ENCODE measurements at places on chromosomes 1 and 21.

- no peak for DNase-seq
These were observed 16.4 kb downstream of the CADM3 start for GRCh38 chr1:159187647-159188374.

- no peak for DNase-seq
These were observed 63.6 kb downstream of the GADD45A start for GRCh38 chr1:67748630-67749029.

GRCh38 chr1:37697090-37697489 lies 4.8 kb downstream of the CDCA8 start:
- DNase-seq: no peak

DNA sequence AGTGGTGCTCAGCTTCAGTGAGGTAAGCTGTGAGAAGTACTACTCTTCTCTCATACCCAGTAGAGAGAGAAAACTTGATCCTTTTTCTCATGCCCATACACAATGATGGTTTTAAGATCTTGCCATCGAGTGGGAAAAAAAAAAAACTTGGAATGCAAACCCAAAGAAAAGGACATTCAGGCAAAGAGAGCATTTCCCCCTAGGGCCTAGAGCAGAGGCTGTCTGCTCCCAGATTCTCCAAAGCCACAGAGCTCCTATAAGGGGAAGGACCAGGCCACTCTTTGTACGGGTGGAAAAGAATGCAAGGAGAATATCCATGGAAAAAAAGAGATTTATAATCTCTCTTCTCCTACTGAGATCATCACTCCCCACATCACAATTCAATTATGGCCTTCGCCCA lies 34.9 kb downstream of the MROH9 start:
- no peak for DNase-seq

- no peak for DNase-seq
These were observed 72.6 kb upstream of the IPO9 start for GRCh38 chr1:201756406-201756805.

DNA sequence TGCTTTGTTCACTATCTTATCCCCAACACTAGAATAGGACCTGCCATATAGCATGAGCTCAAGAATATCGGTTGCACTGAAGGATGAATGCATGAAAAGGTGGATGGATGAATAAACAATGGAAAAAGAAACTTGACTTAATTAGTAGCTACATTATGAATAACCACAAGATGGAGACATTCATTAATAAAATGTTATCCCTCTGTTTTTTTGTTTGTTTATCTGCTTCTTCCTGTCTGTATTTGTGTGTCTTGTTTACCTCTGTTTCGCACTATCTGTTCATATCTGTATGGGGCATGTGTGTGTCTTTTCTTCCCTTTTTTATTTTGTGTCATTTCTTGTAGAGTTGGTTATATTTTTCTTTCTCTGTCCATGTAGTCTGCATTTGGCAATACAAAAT lies 1.1 kb upstream of the OR14I1 start:
- DNase-seq: no peak

GRCh38 chr1:179217943-179218507 lies 11.5 kb downstream of the ABL2 start:
- DNase-seq: no peak

DNA sequence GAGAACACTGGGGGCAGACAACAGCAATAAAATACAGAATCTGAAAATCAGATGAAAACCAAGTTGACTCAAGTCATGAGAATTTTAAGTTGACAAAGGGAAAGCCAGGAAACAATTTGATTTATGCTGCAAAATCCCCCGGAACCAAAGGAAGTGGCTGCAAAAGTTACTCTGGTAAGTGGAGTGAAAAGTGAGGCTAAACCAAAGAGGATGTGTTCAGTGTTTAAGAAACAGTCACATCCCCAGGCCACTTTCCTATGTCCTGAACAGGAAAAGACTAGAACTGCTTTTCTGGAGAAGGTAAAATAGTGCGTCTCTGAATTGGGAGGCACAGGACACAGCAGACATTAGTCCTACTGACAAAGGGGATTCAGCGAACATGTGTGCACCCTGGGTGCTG lies 5.9 kb downstream of the TARBP1 start:
- DNase-seq: no peak

DNA sequence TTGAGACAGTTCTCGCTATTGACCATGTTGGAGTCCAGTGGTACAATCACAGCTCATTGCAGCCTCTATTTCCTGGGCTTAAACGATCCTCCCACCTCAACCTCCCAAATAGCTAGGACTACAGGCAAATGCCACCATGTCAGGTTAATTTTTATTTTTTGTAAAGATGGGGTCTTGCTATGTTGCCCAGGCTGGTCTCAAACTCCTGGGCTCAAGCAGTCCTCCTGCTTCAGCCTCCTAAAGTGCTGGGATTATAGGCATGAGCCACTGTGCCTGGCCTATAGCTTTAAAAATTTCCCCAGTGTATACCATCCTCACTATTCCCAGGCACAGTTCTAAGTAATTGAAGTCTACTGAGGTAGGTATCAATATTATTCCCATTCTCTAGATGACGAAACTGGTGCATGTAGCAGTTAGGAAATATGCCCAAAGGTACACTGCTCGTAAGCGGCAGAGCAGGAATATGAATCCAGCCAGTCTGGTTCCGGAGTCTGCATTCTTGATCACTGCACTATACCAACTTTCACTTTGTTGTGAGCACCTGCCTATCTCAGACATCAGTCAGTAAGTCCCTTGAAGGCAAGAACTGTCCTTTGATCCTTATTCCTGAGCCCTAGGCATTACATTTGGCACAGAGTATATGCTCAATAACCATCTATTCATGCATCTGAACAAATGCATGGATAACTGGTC lies 11.5 kb upstream of the SRP9 start:
- DNase-seq: no peak

- DNase-seq: no peak
These were observed 15.9 kb upstream of the OLFML3 start for GRCh38 chr1:113963281-113963906.

- no peak for DNase-seq
These were observed 63.7 kb downstream of the ACOT7 start for GRCh38 chr1:6329851-6330250.

- DNase-seq: no peak
These were observed 27.5 kb downstream of the SLC2A1 start for GRCh38 chr1:42931108-42931539.

All from smooth muscle cell of the brain vasculature (primary cell).